ENCODE measurements at places on chromosomes 2 and 18.

- DNase-seq: no peak
These were observed 98.2 kb upstream of the MAPRE2 start for GRCh38 chr18:34942975-34943374.

GRCh38 chr2:11559066-11559785, 25.4 kb downstream of the GREB1 start:
- no peak for DNase-seq

GRCh38 chr2:142030735-142031134, 100.1 kb downstream of the LRP1B start:
- DNase-seq: no peak

DNA sequence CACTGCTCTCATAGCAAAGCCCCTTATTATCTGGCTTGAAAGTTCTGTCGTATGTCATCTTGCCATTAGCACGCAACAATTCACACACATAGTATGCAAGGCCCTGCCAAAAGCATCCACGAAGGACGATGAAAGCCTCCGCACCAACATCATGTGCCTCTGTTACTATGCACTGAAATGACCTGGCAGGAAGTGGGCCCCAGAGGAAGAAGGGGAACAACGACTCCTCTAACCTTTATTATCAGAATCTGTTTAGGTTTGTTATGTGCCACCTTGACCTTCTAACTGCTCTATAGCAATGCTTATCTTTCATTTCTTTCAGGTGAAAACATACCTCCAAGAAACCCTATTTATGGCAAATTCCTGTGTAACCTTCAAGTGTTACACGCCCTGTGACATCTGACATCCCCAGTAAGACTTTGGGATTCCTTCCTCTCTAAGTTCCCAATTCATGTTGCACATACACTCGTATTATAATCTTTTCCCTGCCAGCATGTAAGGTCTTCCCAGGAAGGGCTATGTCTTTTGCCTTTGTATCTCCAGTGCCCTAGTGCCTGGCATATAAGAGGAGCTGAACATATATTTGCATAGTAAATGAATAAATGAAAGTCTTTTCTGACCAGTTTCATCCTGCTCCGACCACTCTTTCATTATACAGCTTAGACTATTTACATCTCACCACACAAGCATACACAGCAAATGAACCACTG, 7.0 kb upstream of the NDUFV2 start:
- no peak for DNase-seq

GRCh38 chr2:38171208-38171855, 95.4 kb upstream of the CYP1B1 start:
- DNase-seq: no peak

- DNase-seq: no peak
These were observed at the start of gene DLX2 for GRCh38 chr2:172102391-172103359. DLX2 (minus strand) TSS chr2:172102900; CDS start chr2:172102538, 362 bp downstream.

- DNase-seq: no peak
These were observed 15.8 kb downstream of the PTPN18 start for GRCh38 chr2:130371723-130372054.

DNA sequence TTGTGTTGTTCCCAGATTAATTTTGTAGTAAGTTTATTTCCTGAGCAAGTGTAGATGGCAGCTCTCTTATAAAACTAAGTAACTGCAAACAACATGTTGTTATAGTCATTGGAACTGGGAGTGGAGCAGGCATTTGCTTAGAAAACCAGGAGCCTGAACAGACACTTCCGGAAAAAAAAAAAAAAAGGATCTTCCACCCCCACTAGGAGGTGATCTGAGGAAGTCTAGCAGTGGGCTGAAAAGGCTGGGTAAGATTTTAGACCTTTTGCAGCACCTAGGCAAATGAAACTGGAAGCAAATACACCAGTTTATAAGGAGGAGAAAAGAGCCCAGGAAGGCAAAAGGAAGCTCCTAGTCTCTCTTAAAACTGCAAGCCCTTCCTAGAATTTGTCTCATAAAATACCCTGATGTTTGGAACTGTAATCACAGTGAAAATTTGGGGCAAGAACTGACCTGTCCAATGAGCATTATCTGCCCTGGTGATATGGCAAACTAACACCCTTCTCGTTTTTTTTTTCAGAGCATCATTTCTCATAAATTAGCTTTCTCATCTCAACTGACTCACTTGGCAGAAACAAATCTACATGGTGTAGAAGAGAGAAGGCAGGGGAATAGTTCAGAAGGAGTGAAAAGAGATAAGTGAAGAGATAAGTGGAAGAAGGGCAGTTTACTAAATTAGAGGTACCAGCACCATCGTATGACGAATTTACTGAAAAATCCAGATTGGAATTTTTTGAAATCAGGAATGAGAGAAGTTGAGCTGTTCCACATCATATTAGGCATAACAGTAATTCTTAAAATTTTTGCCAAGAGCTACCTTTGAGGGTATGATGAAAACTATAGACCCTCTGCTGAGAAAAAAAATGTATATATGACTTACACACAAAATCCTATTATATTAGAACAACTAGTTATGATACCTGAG, 4.2 kb upstream of the CCNYL1 start:
- no peak for DNase-seq

DNA sequence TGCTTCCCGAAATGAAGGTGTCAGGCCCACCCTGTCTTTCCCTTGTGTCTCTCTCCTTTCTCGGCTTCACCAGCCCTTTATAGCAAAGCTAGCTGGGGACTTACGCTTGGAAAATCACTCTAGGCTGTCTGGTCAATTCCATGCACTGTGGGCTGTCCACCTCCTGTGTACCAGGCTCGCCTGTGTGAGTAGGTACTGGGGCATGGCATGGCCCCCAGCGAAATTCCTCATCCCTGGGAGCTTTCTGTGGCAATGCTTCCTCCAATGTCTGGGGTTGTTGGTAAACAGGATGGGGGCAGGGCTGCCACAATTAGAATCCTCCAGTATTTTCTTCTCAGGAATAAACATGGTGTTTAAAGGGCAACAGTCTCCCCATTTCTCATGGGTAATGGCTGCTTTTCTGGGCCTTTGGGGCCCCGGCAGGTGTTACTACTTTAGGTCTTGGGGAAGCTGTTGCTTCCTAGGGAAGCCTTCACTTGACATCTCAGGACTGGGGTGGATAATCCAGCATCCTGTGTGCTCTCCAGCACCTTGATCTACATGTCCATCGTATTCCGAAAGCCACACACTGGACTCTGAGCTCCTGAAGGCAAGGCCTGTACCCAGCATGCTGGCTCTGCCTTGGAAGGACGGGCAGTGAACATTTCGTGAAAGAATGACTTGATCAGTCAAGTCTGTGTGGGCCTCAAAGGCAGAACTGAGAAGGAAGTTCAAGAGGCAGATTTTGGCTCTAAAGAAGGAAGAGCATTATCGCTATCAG, 21.1 kb downstream of the RHOB start:
- no peak for DNase-seq

GRCh38 chr2:44819061-44819460, 122.4 kb upstream of the SIX3 start:
- no peak for DNase-seq

DNA sequence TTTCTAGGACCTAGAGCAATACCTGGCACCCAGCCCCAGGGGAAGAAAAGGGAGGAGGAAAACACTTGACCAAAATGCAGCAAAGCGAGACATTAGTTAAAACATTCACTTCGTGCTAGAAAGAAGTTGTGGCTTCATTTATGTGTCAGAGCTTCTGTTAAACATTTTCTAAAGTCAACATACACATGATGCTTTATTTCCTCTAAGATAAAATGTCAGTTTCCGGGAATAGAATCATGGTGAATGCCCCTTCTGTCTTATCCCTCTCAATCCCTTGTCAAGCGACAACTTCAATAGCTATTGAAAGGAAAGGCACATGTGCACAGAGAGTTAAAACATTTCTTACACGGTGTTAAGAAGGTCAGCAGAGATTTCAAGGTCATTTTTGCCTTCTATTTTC, 404.6 kb upstream of the CWC22 start:
- DNase-seq: no peak

GRCh38 chr18:62763101-62763521, 47.8 kb downstream of the PHLPP1 start:
- DNase-seq: no peak

- no peak for DNase-seq
These were observed 68.2 kb downstream of the ZNF407 start for GRCh38 chr18:74665905-74666304.

DNA sequence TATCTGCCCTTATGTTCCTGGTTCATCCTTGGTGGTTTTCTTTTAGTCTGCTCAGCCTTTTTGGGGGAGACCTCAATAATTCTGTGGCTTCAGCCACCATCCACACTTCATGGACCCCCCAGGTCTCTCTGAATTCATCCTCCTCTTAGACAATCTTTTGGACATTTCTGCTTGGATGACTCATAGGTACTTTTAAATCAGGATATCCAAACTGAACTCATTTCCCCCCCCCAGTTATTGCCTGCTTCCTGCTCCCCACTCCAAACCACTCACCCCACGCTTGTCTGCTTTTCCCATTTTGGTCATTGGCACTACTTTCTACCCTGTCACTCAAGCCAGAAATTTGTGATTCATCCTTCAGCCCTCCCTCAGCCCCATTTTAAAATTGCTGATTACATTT, 78.5 kb downstream of the TANC1 start:
- no peak for DNase-seq

DNA sequence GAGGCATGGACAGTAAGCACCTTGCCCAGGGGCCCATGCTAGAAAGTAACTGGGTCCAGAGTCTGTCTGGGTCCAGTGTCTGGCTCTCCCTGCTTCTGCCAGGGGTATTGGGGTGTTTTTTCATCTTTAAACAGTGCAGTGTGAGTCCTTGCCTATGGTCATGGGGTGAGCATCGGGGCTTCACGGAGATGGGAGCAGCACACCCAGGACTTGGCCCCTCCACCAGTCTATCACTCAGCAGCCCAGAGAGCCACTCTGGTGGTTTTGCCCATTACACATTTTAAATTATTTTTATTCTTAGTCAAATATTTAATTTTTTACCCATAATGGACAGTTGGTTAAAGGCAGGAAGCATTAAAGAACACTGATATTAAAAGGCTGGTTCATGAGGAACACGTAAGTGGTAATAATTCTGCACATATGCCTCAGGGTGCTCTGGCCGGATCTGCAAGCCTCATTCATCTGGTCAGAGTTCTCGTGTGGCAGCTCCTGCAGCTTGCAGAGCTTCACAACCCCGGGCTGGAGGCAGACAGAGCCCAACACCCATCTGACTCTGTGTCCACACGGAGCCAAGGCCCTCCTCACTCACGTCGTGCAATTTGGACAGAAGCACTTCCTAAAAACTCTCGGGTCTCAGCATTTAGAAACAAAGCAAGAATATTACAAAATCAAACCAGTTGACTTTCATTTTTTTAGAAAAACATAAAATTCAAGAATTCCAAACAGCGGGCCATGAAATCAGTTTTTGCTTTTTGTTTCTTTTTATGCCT, 204.1 kb downstream of the CTIF start:
- DNase-seq: no peak

DNA sequence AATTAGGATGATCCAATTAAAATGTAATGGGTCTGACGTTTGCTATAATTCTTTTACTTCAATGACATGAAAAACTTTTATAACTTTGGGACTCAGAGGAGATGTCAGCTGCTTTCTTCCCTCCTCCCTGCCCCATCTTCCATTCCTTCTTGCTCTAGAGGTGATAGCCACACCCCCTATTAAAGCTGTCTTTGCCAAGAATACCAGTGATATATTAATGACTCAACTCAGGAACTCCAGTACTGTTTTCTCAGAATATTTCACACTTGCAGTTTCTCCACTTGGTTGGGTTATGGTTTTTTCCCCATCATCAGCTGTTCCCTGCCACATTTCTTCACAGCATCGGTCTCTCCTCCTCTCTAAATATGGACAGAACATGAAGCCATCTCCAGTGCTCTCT, 184.0 kb downstream of the KCNE4 start:
- DNase-seq: no peak

- no peak for DNase-seq
These were observed 33.8 kb downstream of the PROC start for GRCh38 chr2:127451981-127452380.

GRCh38 chr2:127081826-127082633, 24.9 kb downstream of the BIN1 start:
- peak; percentile 39 for DNase-seq

DNA sequence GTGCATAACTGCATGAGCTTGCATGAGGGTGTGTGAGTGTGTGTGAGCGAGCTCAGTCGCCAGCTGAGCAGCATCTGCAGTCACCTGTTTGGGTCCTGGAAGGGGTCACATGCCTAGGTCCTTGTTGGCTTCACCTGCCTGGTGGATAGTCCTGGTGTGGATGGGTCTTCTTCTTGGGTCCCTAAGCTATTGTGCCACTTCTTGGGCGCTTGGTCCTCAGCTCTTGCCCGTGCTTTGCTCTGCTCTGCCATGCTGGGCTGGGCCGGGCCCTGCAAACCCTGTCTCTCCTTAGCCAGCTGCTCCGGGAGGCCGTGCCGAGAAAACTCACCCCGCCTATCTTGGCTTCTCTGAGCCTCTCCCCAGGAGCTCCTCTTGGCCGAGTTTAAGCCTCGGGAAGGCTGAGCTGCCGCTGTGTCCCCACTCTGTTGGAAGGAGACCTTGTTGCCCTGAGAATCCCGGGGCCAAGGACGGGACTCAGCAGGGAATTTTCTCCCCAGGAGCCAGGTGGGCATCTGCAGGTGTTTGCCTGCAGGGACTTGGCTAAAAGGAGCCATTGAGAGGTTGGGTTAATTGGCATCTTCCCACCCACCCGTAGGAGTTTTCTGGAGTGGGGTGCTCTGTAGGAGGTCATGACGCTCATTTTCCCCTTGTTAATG, 300.8 kb downstream of the NDUFA10 start:
- DNase-seq: no peak

DNA sequence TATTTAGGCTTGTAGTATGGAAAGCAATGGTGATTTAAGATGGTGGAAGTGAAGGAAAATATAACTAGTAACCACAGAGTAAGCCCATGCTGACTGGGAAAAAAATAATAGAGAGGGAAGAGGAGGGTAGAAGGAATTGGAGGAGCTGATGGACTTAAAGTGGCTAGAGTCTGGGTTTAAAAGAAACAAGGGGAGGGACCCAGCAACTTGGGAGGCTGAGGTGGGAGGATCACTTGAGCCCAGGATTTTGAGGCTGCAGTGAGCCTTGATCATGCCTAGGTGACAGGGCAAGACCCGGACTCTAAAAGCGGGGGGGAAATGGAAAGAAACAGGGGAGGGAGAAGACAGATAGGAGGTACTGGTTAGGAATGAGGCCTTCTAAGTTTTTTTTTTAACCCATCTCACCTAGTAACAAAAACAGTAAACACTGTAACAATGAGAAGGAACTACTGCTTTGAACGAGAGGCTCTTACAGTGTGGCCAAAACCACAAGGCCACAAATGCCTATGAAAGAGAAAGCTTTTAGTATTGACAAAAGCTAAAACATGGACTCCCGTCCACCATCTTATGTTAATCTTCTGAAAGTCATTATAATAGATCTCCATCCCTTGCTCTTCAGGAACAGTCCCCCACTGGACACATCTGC, 26.6 kb downstream of the METTL8 start:
- DNase-seq: no peak

- DNase-seq: no peak
These were observed 31.5 kb upstream of the LGALSL start for GRCh38 chr2:64422466-64422865.

Measured in activated CD8-positive, alpha-beta memory T cell treated with anti-CD3 and anti-CD28 coated beads for 4 hours (primary cell).